MV-4-11 (cell line): ENCODE measurements at places on chromosomes 6 and 20.

GRCh38 chr6:70527071-70527737, 39.5 kb upstream of the SDHAF4 start:
- DNase-seq: no peak

DNA sequence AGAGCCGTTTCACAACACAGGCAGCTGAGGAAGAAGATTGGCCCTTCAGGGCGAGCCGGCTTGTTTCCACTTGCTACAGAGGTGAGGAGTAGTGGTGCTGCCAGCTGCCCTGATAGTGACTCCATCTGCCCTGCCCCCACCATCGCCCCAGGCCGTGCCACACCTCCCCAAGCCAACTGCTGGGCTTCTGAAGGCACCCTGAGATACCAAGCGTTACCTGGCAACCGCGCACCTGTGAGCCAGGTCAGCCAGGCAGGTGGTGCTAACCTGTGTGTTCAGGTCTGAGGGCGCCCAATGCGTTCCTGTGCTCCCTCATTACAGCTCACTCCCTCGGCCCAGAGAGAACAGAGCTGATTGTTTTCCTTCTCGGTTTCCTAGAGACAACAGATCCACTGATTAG, 299.1 kb upstream of the ID4 start:
- no peak for DNase-seq

GRCh38 chr6:118810420-118811027, 83.4 kb upstream of the ASF1A start:
- DNase-seq: peak; percentile 83

GRCh38 chr20:61963885-61964674, 101.6 kb downstream of the TAF4 start:
- no peak for DNase-seq

DNA sequence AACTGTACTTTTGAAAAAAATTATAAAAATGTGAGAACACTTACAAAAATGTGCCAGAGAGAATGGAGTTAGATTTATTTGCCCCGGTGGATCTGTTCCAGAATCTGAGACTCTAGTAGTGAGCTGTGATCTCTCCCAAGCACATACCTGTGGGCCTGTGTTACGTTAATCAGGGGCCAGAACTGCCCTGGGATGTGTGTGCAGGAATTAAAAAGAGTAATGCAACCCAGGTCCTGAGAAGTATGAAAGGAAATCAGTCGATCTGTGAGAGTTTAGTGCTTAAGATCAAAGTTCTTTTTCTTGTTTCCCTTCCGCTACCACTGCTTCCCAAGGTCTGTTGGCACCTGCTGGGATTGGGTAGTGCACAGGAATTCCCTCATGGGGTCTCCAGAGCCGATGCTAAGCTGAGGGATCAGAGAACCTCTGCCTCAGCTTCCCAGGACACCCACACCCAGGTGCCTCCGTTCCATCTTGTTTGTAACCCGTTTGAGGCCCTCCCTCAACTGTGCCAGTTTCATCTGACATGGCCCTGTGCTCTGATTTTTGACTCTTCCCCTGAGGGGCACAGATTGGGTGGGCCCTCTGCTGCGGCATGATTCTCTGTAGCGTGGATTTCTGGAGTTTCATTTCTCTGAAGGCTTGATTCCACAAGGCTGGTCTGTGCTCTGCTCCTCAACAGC, 87.7 kb downstream of the RREB1 start:
- no peak for DNase-seq

DNA sequence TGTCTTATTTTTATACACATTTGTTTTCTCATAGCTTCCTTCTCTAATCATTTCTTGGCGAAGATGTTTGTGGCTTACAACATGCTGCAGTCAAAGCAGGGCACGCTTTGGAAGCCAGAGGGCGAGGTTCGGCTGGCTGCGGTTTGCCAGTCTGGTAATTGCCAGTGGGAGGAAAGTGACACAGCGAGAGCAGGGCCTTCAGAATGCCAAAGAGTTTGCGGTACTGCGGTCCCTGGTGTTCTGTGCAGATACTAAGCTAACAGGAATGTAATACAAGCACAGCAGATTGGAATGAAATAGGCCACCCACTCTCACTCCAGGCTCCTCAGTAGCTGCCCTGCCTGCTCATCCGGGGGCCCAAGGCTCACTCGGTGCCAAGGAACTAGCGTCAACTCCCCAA, 58.7 kb upstream of the TGM3 start:
- peak; percentile 67 for DNase-seq

- DNase-seq: no peak
These were observed 438.2 kb downstream of the CD83 start for GRCh38 chr6:14555804-14556203.

GRCh38 chr6:29814379-29815117, 13.1 kb upstream of the HLA-G start:
- DNase-seq: no peak

GRCh38 chr20:55269913-55270312, 735.4 kb downstream of the CBLN4 start:
- DNase-seq: no peak

DNA sequence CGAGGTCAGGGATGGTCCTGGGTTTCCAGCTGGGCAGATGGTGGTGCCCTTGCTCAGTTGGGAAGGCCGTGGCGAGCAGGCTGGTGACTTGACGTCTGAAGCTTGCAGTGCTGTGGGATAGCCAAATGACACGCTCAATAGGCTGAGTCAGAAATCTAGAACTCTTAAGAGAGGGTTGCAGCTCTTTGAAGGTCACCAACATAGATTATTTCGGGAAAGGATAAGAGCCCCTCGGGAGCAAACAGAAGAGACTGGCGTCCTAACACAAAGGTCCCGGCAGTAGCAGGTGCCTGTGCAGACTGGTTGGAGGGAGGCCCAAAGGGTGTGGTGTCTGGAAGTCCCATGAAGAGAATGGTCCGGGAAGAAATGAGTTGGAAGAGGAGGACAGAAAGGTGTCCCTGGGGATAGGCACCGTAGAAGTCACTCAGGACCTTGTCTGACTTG, 18.4 kb downstream of the PKIG start:
- DNase-seq: no peak
